ENCODE measurements at places on chromosomes 4 and X.

GRCh38 chrX:13747836-13748235 lies 13.3 kb downstream of the OFD1 start:
- peak; percentile 62 for DNase-seq

- DNase-seq: no peak
Measured at GRCh38 chr4:26884026-26884425, 23.4 kb downstream of the STIM2 start.

GRCh38 chrX:97547877-97548578 lies 664.3 kb downstream of the RPA4 start:
- DNase-seq: no peak

DNA sequence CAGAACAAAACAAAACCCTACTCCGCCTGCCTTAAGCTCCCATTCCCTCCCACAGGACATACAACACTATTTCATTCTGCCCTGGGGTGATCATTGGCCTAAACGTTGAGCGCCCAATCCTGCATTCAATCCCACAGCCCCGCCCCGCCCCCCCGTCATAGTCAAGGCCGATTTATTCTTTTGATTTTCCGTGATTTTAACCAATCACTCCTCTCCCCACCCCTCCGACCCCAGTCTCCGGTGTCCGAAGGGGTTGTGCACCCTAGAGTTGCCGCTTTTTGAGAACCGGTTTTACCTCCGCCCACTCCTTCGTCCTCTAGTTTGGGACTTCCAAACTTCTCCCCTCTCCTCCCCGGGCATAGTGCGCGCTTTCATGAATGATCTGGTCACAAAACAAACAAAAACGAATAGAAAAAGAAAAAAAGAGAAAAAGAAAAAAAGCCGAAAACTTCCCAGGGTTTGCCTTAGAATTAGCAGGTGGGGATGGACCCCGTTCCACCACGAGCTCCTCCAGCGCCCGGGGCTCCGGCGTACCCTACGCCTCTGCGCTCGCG lies 446 bp upstream of the UBE2A start:
- peak; percentile 24 for DNase-seq

- DNase-seq: peak; percentile 87
Measured at GRCh38 chrX:48897157-48897624, 377 bp downstream of the TIMM17B start.

- DNase-seq: no peak
Measured at GRCh38 chr4:140234697-140235060, 80.7 kb upstream of the MAML3 start.

DNA sequence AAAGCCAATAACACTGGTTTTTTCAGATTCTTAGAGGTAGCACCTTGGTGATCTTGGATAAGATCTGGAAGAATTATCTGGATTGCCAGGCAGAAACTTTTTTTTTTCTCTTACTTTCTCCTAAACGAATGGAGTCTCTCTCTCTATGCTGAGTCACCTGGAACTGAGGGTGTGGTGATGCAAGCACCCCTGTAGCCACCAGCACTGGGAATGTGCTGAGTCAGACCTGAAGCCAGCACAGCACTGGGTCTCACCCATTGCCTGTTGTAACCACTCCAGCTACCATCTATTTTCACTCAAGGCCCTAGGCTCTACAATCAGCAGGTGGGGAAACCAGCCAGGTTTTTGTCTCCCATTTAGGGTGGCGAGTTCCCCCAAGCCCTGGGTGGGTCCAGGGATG lies 923.8 kb downstream of the RAPGEF2 start:
- DNase-seq: peak; percentile 29

GRCh38 chrX:19188566-19188965 lies 66.3 kb upstream of the ADGRG2 start:
- DNase-seq: peak; percentile 75

DNA sequence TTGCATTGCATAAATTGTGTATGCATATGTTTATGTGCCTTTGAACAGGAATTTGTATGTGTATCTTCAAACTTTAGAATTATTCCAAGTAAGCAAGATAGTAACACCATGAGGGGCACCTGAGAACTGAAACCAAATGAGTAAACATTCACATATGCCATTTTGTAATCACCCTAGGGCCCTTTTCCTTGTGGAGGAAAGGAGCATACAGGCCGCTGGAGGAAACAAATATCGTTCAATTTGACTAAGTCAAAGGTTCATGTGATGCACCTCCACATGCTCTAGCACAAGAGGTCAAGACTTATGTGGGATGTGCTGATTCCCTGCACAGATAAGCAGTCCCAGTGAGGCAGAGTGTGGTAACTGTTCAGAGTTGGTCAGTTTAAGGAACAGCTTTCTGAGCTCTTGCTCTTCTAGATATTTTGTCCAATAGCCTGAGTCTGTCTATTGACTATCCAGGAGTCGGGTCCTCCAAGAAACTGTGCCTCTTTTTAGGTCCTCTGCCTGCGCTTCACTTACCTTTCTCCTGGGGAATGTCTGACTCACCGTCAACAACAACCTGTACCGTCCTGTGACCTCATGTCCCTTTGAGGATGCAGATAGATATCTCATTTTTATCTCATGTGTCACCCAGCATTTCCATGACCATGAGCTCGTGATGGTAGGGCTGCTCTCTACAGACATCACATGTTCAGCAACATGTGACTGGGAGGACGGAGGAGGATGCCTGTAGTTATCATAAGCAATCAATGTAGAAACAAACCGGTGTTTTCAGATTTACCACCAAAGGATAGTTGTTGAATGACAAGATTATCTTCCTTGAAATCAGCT lies 196.9 kb downstream of the NWD2 start:
- no peak for DNase-seq

DNA sequence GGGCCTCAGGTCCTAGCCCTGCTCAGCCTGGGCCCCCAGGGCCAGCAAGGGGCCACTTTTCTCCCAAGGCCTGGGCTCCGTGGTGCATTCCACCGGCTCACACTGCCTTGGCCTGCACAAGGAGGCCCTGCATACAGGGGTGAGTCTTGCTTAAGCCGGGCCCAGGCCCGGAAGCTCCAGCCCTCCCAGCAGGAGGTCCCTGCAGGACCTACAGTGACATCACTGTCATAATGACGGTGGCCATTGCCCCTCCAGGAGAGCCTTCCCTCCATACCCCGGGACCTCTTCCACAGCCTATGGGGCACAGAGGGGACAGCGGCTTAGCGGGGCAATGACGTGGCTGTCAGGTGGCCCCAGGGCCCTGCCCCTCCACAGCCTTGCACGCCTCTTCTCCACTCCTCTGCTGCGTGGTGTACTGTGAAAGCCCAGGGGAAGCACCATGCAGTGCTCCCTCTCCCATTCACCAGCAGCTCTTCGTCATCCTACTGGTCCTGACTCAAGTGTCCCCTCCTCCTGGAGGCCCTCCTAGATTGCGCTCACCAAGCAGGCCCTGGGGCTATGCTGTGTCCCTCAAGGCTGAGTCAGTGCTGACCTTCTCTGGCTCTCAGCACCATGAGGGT lies 32.3 kb upstream of the AFAP1 start:
- DNase-seq: no peak

DNA sequence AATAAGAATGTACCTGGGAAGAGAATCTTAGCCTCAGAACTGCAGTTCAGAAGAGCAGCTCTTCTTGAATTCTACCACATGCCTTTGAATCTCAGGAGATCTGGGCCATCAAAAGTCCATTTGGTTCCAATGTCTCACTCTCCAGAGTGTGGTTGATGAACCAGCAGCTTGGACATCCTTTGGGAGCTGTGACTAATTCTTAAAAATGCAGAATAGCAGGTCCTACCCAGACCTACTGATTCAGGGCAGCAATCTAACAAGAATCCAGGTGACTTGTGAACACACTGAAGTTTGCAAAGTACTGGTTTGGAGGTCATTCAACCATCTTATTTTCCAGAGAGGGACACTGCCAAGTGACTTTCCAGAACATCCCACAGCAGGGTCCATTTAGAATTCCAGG lies 244.7 kb downstream of the PACRGL start:
- DNase-seq: no peak

- DNase-seq: no peak
Measured at GRCh38 chrX:13666836-13667235, 13.9 kb downstream of the TCEANC start.

DNA sequence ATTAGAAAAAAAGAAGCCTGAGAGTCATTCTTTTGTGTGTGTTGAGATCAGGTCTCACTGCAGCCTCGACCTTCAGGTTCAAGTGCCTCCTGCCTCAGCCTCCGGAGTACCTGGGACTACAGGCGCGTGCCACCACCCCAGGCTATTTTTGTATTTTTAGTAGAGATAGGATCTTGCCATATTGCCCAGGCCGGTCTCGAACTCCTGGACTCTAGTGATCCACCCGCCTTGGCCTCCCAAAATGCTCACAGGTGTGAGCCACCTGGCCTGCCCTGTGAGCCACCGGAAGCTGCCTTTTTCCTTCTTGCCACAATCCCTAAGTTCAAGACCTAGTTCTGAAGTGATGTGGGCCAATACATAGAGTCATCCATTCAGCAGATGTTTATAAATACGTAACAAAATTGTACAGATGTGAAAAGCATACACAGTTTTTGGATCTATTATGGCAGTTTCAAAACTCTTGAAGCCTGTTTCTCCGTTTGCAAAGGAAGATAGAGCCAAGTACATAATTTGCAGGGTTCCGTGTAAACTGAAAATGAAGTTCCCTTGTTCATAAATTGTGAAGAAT lies 536 bp upstream of the CTSO start:
- no peak for DNase-seq

DNA sequence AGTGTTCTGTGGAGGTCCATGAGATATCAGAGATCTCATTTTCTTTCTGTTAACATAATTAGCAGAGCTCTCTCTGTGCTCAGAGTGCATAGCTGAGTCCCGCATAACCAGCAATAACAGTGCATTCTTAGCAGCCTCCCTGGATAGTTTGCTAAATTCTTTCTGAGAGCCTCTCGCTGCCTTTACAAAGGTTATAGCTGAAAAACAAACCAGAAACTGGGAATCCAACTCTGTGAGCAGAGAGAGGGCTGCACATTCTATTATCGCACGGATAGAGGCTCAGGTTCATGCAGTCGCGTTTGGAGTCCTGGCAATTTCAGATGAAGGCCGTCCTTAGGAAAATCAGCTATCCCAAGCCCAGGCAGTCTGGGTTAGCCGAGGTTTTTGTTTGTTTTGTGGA lies 1.2 kb downstream of the ENPP6 start:
- no peak for DNase-seq

GRCh38 chr4:6277935-6278800 lies 8.5 kb downstream of the WFS1 start:
- DNase-seq: no peak

- no peak for DNase-seq
Measured at GRCh38 chr4:41095192-41095872, 119.0 kb downstream of the APBB2 start.

GRCh38 chr4:38085751-38086150 lies 125.6 kb downstream of the PTTG2 start:
- DNase-seq: no peak

DNA sequence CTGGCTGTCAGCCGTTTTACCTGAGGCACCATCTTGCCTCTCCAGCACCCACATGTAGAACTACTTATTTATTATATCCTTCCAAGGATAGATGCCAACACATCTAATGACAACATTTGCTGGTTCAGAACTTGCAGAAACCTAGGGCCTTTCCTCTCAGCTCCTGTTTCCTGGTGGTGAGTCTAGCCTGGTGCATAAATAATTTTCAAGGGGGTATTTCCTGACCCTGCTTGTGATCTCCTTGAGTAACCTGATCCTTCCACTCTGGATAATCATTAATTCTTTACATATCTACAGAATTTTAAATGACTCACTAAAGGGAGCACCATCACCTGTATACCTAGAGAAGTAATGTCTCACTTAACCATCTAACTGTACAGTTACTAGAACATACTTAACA lies 153.4 kb downstream of the PPARGC1A start:
- DNase-seq: no peak

GRCh38 chr4:45120163-45120562 lies 393.8 kb upstream of the GNPDA2 start:
- DNase-seq: no peak

DNA sequence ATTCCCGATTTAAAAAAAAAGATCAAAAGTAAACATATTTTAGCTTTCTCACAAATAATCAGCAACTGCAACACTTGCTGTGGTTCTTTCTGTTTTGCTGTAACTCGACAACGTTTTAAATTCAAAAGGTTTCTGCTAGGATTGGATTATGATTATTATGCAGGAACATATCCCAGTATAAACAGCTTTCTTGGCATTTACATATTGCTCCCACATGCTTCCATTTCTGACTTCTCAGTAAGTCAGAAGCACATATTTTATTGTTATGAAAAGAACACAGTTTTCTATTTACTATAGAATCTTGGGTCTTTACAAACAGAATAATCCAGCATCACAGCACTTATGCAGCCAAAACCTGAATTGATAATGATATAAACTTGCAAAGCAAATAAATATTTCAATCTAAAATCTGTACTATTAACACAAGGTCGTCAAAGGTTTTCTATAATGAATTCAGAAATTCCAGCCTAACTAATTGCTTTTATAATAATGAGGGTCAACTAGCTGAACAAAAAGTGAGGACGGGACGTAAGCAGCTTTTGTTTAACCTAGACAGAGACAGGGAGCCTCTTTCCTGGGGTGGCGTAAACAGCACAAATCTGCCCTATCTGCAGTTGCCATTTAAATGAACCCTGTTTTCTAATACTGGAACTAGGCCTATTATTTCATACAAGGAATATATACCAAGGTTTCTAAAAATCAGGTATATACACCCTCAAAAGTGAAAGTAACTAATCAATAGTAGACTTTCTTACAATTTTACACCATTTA lies 9.8 kb upstream of the PCDH18 start:
- DNase-seq: no peak

GRCh38 chrX:56783450-56783831 lies 54.4 kb downstream of the NBDY start:
- peak; percentile 80 for DNase-seq

DNA sequence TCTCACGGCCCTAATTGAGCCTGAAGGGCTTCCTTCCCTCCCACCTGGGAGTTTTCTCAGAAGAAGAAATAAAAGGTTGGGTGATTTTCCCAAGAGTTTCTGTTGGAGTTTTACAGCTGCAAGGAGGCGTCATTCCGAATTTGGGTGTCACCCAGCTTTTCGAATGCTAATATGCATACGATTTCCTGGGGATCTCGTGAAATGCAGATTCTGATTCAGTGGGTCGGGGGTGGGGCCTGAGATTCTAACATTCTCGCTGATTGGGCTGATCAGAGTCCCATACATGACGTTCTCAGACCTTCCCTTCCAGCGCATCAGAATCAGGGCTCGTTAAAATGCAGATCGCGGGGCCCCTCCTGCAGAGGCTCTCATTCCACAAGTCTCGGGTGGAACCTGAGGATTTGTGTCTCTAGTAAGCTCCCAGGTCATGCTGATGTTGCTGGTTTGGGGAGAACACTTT lies 125.8 kb upstream of the STX18 start:
- no peak for DNase-seq

- DNase-seq: peak; percentile 63
Measured at GRCh38 chr4:110287130-110287529, 88.7 kb upstream of the ELOVL6 start.

GRCh38 chr4:2817701-2818350 lies 24.9 kb downstream of the SH3BP2 start:
- DNase-seq: peak; percentile 51

GRCh38 chr4:81360737-81361136 lies 111.0 kb downstream of the RASGEF1B start:
- DNase-seq: no peak
